ENCODE measurements at places on chromosomes 1 and 21. TPM values are rescaled to one million over a fixed set of nuclear protein-coding genes. Genes with fewer than 3 reads are reported as not detected.

GRCh38 chr1:116764906-116765862 lies 11.0 kb downstream of the CD2 start:
- no peaks in the 10 kb centered on the region for H3K36me3 ChIP-seq
- no peak overlapping the region for H3K27ac ChIP-seq
- no peaks in the 10 kb centered on the region for H3K27me3 ChIP-seq
- H3K4me1 ChIP-seq = no peaks in the 10 kb centered on the region
- no peak for DNase-seq

DNA sequence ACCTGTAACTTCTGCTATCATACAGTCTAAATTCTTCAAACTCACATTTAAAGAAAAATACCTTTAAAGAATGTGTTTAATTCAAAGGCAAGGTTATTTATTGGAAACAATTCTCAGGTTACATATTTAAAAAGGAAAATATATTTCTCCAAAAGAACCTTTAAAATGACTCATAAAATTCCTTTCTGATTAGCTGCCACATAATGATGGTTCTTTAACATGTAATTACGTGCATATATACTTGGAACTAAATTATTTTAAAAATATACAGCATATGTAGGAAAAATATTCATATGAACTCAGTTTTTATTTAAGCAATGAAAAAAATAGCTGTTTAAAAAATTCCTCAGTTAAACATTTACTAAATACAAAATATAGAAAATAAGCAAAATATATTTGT lies 173.6 kb downstream of the COP1 start:
- peaks cover 10% of the 10 kb centered on the region for H3K36me3 ChIP-seq
- H3K4me1 ChIP-seq = no peaks in the 10 kb centered on the region
- H3K27ac ChIP-seq = no peak overlapping the region

Gene IFI44L
- 5.3 TPM for total RNA-seq

Gene DISC1
- 1.6 TPM for total RNA-seq
